ENCODE measurements at places on chromosomes 12 and 14.
A peak's percentile ranks its signal among the peaks of the same experiment; 100 is the strongest.

- no peak overlapping the region for H3K4me3 ChIP-seq
- DNase-seq, result no peak
- no peaks in the 10 kb centered on the region for H3K4me1 ChIP-seq
- peaks cover 10% of the 10 kb centered on the region for H3K36me3 ChIP-seq
- H3K27ac ChIP-seq, result no peak overlapping the region
- H3K27me3 ChIP-seq, result no peaks in the 10 kb centered on the region
Measured at GRCh38 chr14:60287452-60287851, 38.4 kb downstream of the PPM1A start.

DNA sequence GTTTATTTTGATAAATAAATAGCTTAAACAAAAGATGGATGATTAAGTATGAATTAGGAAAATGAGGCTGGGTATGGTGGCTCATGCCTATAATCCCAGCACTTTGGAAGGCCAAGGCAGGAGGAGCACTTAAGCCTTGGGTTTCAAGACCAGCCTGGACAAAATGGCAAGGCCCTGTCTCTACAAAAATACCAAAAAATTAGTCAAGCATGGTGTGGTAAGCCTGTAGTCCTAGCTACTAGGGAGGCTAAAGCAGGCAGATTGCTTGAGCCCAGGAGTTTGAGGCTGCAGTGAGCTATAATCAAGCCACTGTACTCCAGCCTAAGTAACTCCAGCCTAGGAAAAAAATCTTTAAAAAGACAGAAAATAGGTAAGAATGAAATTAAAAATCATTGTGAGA, 96.0 kb downstream of the BCL2L14 start:
- DNase-seq, result peak; percentile 19
- no peaks in the 10 kb centered on the region for H3K27me3 ChIP-seq
- H3K4me3 ChIP-seq, result no peak overlapping the region

- no peaks in the 10 kb centered on the region for H3K4me1 ChIP-seq
- H3K36me3 ChIP-seq, result no peaks in the 10 kb centered on the region
- no peaks in the 10 kb centered on the region for H3K27me3 ChIP-seq
- H3K4me3 ChIP-seq, result no peak overlapping the region
- H3K27ac ChIP-seq, result no peak overlapping the region
Measured at GRCh38 chr12:103924761-103925641, 5.2 kb upstream of the HSP90B1 start.

DNA sequence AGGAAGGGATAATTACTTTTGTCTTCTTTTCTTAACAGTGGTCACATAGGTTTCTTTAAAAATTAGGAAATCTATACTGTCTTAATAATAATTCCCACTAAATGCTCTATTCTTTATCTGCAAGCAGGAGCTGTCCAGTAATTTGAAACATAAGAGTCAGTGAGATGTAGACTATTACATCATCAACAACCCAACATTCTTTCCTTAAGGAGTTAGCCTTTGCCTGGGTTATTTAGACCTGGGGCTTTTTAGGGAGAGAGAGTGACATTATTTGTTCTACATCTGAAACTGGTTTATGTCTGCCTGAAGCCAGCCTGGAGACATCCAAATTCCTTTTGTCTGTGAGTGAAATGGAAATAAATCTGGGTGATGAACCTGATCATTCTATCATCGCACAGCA, 294.4 kb downstream of the TMTC2 start:
- no peaks in the 10 kb centered on the region for H3K27me3 ChIP-seq
- H3K4me1 ChIP-seq, result no peaks in the 10 kb centered on the region
- H3K4me3 ChIP-seq, result no peak overlapping the region
- no peaks in the 10 kb centered on the region for H3K36me3 ChIP-seq
- H3K27ac ChIP-seq, result no peak overlapping the region
- DNase-seq, result no peak

DNA sequence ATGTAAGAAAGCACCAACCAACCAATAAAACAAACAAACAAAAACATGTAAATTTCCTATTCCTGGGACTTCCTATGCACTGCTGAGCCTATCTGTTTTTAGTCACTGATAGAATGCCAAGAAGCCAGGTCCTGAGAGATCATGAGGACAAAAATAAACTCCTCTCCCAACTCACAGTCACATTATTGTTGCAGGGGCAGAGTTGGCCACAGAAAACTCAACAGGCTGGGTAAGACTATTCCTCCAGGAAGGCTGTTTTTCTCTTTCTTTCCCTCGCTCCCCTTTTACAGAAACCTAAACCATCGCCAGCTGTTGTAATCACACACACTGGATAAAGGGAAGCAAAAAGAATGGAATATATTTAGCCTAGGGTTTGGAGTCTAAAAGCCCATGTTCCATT, 55.8 kb upstream of the METAP2 start:
- H3K4me1 ChIP-seq, result no peaks in the 10 kb centered on the region
- no peaks in the 10 kb centered on the region for H3K27me3 ChIP-seq
- H3K27ac ChIP-seq, result no peak overlapping the region
- no peak for DNase-seq
- H3K4me3 ChIP-seq, result no peak overlapping the region
